ENCODE measurements at places on chromosomes 2 and 18. TPM values are rescaled to one million over a fixed set of nuclear protein-coding genes. Genes with fewer than 3 reads are reported as not detected.

Gene CSRNP3
- 1.9 TPM for total RNA-seq

Gene FZD7
- total RNA-seq = 13.6 TPM

Gene FOXI3
- not detected for total RNA-seq

Gene CNTNAP5
- not detected for total RNA-seq

DNA sequence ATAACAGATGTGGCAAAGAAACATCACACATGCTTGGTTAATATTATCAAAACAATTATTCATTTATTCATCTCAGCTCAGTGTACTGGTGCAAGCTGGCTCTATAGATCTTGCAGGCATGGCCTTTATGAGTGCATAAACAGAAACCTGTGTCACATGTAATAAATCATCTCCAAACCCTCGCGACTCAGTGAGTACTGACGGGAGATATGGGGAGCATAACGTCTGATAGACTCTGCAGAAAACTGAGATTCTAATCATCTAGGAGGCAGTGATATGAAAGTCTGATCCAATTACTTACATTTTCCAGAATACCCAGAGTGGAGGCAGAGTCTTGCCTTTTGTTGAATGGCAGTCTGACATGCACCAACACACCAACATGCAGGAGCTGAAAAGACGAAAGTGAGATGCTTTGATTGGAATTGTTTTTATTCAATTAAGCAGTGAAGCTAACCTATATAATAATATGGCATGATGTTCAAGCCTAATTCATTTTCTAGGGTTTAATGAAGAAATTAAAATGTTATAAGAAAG lies 416.8 kb downstream of the RNF144A start:
- no peaks in the 10 kb centered on the region for H3K36me3 ChIP-seq
- DNase-seq = no peak
- H3K4me1 ChIP-seq = no peaks in the 10 kb centered on the region
- no peak overlapping the region for H3K4me3 ChIP-seq
- no peak overlapping the region for H3K27ac ChIP-seq

DNA sequence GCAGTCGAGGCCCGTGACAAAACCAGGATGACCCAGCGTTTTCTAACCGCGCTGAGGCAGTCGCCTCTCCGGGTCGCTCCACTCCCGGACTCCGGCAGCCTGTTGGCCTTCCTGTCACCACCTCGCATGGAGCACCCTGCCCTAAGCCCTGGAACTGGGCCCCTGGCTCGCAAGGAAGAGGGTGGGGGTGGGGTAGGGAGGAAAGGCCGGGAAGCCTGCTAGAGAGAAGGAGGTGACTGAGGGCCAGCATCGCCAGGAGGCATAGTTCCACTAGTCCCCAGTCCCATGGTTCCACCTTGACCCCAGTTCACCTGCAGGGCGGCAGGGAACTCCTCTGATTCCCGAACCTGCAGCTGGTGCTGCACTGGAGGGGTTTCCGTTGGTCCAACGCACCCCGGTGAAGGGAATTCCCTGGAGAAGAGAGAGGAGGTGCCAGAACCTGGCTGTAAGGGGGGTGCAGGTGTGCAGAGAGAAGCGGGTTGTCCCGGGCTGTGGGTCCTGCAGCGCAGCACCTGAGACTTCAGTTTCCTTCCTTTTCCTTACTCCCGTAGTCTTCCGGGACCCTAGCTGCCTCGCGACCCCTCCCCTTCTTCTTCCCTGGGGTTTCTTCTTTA lies 11.8 kb upstream of the EN1 start:
- H3K27ac ChIP-seq = no peak overlapping the region
- H3K4me3 ChIP-seq = no peak overlapping the region
- peaks cover 20% of the 10 kb centered on the region for H3K4me1 ChIP-seq
- H3K27me3 ChIP-seq = peaks cover 89% of the 10 kb centered on the region
- H3K36me3 ChIP-seq = no peaks in the 10 kb centered on the region

DNA sequence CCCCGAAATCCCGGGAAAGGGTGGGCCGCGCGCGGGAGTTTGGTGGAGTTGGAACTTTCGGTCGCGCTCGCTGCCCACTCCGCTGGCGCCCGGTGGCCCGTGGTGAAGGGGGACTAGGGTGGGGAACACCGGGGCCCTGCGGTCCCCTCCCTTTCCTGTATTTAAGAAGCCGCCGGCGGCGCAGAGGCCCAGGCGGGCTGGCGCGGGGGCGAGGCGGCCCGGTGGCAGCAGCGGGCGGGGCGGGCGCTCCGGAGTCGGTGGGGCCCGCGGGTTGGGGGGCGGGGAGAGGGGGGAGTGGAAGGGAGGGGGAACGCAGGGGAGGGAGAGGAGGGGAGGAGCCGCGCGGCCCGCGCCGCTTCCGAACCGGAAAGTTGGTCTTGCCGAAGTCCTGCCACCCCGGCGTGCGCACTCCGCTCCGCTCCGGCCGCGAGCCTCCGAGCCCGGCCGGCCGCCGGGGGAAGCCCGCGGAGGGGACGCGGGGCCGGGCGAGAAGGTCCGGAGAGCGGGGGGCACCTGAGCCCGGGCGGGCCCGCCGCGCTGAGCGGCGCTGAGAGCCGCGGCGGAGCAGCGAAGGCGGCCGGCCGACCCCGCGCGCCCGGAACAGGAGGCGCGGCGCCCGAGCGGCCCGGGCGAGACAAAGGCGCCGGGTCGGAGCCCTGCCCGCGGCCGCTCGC lies 425 bp upstream of the SALL3 start:
- peaks cover 91% of the 10 kb centered on the region for H3K27me3 ChIP-seq
- peaks cover 3% of the 10 kb centered on the region for H3K4me1 ChIP-seq

DNA sequence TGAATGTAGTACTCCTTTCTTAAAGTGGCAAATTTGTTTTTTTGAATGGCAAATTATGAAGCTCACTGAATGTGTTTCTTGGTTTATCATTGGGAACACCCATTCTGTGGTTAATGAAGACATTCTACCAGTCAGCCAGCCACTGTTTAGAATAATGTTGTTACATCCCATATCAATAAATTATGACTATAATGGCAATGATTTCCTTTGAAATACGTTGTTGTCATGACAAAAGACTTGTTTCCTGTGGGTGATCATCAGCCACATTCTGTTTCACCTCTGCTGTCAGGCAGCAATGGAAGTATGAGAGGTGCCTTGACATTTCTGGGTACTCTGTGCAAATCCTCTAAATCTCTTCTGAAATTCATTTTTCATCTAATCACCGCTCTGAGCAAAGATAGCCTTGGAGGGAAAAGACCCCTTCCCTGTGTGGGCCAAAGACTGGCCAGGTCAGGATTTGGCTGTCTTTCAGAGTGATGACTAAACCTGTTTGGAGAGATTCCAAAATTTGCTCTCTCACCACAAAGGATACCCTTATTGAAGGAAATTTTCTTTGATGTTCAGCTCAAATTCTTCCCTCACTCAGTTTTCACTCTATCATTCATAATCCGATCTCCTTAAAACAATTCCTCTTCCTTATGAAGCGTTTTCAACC lies 869.2 kb downstream of the BCL11A start:
- no peak for DNase-seq
- no peaks in the 10 kb centered on the region for H3K27me3 ChIP-seq
- no peaks in the 10 kb centered on the region for H3K36me3 ChIP-seq
- H3K27ac ChIP-seq = no peak overlapping the region
- H3K4me1 ChIP-seq = no peaks in the 10 kb centered on the region

- no peaks in the 10 kb centered on the region for H3K4me1 ChIP-seq
- no peak overlapping the region for H3K4me3 ChIP-seq
- H3K27ac ChIP-seq = no peak overlapping the region
- H3K27me3 ChIP-seq = no peaks in the 10 kb centered on the region
- no peaks in the 10 kb centered on the region for H3K36me3 ChIP-seq
Observed at GRCh38 chr2:69985688-69986087, 24.3 kb upstream of the ASPRV1 start.

DNA sequence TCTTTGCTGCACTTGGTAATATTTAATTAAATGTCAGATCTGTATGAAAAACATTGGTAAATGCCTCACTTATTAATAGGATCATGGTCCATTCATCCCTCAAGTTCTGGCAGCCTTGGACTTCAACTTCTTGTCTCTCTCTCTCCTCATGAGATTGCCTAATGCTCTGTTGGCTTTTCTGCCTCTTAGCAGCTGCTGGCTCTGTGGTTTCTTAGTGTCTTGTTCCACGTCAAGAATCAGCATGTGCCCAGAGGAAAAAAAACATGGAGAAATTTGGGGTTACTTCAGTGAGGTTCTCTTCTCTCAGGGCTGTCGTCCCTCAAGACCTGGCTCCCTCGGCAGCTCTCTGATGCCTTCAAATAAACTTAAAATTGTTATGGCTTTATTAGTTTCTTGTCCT lies 75.4 kb downstream of the TAF4B start:
- H3K4me1 ChIP-seq = no peaks in the 10 kb centered on the region
- no peaks in the 10 kb centered on the region for H3K27me3 ChIP-seq
- no peak overlapping the region for H3K4me3 ChIP-seq
- no peak overlapping the region for H3K27ac ChIP-seq
- no peak for DNase-seq

All from upper lobe of right lung (tissue), 1 donor.